Iris pigment epithelial cell (primary cell): ENCODE measurements at places on chromosomes 6 and 20.

GRCh38 chr6:6004390-6004995, 2.2 kb downstream of the NRN1 start:
- DNase-seq, result no peak

- DNase-seq, result no peak
Observed at GRCh38 chr20:61769286-61769832, 296.3 kb downstream of the TAF4 start.

GRCh38 chr6:21845018-21845417, 251.5 kb downstream of the SOX4 start:
- DNase-seq, result no peak

DNA sequence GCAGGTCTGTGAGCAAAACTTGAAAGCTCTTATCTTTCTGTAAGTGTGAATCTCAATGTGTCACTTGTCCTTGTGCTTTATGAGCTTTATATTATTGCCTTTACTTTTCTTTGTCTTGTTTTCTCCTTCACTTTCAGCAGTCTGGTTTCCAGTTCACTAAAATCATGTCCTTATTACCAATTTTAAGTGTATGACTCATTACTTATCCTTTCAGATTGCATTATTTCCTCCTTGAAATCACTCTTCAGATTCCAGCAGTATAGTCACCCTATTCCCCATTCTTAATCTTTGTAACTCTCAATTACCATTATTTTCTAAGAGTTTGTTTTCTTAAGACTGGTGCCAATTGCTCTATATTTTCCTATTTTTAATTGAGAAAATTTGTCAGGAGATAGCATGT, 117.4 kb upstream of the GRIK2 start:
- no peak for DNase-seq

DNA sequence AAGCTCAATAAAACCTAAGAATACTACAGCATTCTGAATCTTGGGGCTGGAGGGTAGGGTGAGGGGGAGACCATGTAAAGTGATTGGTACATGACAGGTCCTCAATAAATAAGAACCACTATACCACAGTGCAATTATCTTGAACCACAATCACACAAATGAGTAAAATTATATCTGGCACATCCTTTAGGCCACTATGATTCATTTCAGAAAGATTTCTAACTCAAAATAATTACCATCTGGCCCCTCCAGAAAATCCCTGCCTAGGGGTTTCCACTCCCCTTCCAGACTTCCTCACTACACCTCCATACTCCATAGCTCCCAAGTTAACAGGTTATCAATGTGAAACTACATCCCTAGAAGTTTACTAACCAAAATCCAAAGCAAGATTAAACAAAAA, 19.7 kb downstream of the AKIRIN2 start:
- no peak for DNase-seq

DNA sequence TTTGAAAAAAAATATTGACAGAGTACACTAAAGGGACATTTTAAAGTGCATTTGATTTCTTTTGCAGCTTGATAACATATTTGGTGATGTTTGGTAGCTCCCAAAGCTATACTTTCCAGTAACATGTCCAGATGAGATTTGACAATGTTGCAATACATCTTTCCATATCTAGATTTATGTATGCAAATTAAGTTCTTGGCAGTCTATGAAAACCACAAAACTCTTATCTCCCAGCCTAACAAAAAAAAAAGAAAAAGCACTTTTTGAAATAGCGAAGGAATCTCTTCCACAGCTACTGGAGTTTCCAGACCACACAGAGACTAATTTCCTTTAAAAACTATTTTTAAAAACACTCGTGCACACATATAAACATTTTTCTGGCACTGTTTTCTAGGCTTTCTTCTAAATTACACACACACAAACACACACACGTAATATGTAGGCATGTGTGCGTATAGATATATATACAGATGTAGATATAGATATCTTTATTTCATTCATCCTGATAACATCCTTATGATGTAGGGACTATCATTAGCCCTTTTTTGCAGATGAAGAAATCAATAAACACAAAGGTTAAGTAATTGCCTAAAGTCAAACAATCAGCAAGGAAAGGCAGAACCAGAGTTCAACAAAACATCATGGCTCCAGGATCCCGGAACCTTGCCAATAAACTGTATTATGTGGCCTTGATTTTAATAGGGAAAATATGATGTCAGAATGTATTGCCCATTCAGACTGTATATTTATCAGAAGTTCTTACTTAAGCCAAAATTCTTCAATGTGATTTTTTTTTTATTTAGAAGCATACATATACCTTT, 93.3 kb downstream of the ADGRB3 start:
- peak; percentile 25 for DNase-seq

- no peak for DNase-seq
Observed at GRCh38 chr20:61580958-61581824, 329.1 kb downstream of the CDH4 start.

DNA sequence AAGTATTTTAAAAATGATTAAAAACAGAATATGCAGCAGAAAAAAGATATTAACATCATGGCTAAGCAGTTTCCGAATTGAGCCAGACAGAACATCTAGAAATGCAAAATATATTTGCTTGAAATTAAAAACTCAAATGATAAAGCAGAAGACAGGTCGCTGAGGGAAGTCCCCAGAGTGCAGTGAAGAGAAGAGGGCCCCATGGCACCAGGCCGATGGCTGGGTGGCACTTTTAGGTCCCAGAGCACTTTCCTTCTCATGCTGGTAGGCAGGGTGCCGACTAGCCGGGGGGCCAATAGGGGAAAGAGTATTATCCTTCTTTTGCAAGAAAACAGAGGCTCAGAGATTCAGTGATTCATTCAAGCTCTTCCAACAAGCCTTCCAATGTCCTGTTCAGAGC, 58.9 kb downstream of the MYH7B start:
- no peak for DNase-seq

DNA sequence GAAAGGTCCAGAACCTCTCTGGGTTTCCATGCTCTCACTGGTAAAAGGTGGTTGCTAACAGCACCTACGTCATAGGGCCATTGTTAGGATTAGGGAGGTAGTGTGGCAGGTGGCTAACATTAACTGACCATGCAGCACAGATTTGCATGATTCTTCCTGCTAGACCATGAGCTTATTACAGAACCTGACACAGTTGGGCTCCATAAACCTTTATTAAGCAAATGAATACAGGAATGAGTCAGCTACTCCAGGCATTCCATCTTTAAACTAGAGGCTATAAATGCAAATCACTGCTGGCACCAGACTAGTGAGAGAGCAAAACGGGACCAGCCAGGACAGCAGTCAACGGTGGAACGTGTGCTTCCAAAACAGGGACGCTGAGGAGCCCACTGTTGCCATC, 440.1 kb downstream of the PTPRT start:
- no peak for DNase-seq

- DNase-seq, result peak; percentile 87
Observed at GRCh38 chr6:145044641-145045246, 690.6 kb downstream of the EPM2A start.

- DNase-seq, result no peak
Observed at GRCh38 chr6:154466971-154467679, 43.4 kb downstream of the CNKSR3 start.

DNA sequence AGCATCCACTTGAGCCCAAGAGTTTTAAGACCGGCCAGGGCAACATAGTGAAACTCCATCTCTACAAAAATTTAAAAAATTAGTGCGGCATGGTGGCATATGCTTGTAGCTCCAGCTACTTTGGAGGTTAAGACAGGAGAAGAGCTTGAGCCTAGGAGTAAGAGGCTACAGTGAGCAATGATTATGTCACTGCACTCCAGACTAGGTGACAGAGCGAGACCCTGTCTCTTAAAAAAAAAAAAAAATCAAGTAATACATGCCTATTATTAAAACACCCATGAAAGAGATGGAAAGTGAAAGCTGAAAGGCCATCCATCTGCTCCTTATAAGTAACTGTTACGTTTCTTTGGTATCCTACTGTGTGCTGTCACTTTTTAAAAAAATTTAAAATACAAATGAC, 66.4 kb downstream of the FKBP5 start:
- no peak for DNase-seq

DNA sequence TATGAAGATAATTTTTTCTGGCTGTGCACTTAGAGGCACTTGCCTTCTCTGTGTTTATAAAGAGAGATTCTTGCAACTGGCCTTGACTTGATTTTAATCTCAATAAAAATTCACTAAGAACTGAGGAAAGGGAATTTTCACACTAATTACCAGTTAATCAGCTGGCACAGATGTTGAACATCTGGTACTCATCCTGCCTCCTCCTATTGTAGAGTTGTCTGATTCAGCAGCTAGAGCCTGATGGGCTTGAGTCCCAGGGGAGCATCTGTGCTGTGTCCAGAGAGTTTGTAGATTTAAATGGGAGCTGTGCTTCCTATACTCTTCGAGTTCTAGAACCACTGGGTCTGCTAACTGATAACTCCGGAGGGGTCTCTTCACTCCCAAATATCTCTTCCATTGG, 284.4 kb upstream of the RNF24 start:
- DNase-seq, result no peak

- no peak for DNase-seq
Observed at GRCh38 chr6:76982476-76983199, 480.7 kb downstream of the HTR1B start.

DNA sequence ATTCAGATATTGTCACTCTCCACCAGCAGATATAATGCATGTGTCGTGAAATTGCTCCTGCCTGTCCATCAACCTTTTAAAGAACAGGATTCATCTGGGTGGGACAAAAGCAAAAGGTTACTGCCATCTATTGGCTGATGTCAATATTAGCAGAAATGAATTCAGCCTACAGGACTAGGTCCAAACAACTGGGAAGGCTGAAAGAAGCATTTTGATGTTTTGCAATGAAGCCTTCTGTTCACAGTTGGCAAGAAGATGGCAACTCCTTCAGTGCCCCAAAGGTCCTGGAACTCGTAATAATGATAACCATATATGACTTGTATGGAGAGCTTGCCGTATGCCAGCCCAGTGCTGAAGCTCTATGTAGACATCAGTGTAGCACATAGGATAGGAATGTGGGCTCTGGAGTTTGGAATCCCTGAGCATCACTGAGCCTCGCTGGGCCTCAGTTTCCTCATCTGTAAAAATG, 7.5 kb downstream of the BCAS1 start:
- peak; percentile 67 for DNase-seq

GRCh38 chr6:49325891-49326290, 137.2 kb downstream of the MMUT start:
- peak; percentile 16 for DNase-seq

GRCh38 chr20:49906101-49906604, 9.2 kb downstream of the SPATA2 start:
- no peak for DNase-seq

DNA sequence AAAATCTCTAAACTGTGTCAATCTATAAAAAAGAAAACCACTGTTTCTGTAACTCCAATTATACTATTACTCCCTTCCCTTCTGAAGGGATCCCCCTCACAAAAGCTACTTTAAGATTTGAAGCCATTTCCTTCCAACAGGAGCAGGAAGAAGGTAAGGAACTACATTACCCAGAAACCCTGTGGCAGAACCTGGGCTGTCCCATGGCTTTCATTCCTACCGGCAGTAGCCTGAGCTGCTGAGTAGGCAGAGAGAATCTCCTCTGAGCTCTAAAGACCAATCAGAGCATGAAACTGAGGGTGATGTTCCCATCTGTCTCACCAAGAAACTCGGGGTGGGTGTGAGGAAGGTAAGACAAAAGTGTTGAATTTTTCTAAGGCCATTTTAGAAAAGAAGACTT, 108.0 kb upstream of the LRFN2 start:
- peak; percentile 3 for DNase-seq

- no peak for DNase-seq
Observed at GRCh38 chr6:111524252-111524651, 41.2 kb upstream of the REV3L start.

DNA sequence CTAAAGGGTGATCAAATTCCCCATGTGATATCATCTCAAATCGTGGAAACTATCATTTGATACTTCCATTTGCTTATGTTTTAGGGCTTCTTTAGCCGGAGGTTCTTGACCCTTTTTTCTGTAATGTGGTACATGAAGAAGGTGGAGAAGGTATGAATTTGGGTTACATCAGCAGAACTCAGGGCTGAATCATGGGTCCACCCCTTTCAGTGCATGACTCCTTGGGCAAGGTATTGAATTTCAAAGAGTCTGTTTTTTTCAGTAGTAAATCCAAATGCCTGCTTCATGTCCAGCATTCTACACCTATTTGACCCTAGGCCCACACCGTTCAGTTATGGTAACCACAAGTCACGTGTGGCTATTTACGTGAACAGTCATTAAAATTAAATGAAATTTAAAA, 30.6 kb upstream of the QKI start:
- peak; percentile 40 for DNase-seq

GRCh38 chr6:123226398-123226797, 230.4 kb downstream of the CLVS2 start:
- no peak for DNase-seq

- no peak for DNase-seq
Observed at GRCh38 chr20:33567949-33568348, 78.1 kb downstream of the CBFA2T2 start.

- no peak for DNase-seq
Observed at GRCh38 chr6:167576828-167577503, 249.7 kb upstream of the AFDN start.
